Parietal lobe (tissue), 2 donors: ENCODE measurements at places on chromosomes 3 and 15. TPM values are rescaled to one million over a fixed set of nuclear protein-coding genes. Genes with fewer than 3 reads are reported as not detected.

The TMCO5A gene
- total RNA-seq: not detected

The ADGRG7 gene
- not detected for total RNA-seq

The IQCH gene
- total RNA-seq: 2.8 TPM

The NPHP3 gene
- total RNA-seq: 33.5 TPM

The LMAN1L gene
- not detected for total RNA-seq

The BFSP2 gene
- total RNA-seq: 2.5 TPM

The TCAIM gene
- total RNA-seq: 61.3 TPM
